Calu3 (cell line): ENCODE measurements at places on chromosomes 5 and 9.

- DNase-seq = peak; percentile 16
Observed at GRCh38 chr5:57004800-57005199, 52.9 kb upstream of the MIER3 start.

DNA sequence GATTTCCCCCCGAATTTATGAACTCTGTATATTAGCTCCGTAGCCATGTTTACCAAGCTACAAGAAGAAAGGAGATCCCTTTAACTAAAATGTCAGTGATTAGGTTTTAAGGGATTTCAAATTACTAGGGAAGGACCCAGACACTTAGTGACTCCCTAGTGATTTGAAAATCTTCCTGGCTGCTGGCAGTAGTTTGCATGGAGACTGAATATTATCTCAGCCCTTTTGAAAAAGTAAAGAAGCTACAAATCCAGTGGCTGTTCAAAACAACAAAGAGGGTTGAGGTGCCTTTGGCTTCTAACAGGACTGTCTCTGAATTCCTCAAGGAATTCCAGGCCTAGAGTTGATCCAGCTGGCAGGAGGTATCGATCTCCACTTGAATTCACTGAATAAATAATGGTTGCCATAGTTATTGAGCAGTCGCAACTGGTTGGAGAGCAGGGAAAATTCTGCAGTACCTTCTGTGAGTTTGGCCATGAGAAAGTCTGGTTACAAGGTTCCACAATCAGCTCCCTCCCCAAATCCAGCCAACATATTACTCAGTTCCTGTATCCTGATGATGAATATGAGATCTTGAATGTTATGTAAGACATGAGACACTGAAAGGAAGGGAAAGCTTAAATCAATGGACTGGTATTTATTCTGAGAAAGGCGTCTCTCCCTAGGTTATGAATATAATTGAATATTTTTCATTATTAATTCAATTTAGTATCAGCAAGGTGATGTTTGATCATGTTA lies 37.7 kb downstream of the NR4A3 start:
- DNase-seq = no peak

GRCh38 chr9:130288393-130288792 lies 22.8 kb downstream of the HMCN2 start:
- DNase-seq = no peak

GRCh38 chr9:94576131-94576530 lies 17.5 kb downstream of the FBP2 start:
- no peak for DNase-seq

DNA sequence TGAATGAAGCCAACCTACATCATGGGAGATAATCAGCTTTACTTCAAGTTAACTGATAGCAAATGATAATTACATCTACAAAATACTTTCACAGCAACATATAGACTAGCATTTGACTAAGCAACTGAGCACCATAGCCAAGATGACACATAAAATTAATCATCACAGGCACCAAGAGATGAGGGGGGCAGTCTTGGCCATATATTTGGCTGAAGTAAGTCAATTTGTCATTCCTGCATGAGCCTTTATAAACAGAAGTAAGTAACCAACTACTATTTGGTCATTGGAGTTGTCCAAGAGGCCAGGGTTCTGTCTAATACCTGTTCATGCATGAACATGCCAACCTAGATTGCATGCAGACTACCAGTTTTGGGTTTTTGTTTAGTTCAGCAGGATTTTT lies 53.6 kb downstream of the PDCD1LG2 start:
- no peak for DNase-seq

GRCh38 chr5:177403102-177403791 lies 2.8 kb upstream of the PFN3 start:
- peak; percentile 44 for DNase-seq

- no peak for DNase-seq
Observed at GRCh38 chr5:135691044-135691443, 112.3 kb upstream of the CXCL14 start.

DNA sequence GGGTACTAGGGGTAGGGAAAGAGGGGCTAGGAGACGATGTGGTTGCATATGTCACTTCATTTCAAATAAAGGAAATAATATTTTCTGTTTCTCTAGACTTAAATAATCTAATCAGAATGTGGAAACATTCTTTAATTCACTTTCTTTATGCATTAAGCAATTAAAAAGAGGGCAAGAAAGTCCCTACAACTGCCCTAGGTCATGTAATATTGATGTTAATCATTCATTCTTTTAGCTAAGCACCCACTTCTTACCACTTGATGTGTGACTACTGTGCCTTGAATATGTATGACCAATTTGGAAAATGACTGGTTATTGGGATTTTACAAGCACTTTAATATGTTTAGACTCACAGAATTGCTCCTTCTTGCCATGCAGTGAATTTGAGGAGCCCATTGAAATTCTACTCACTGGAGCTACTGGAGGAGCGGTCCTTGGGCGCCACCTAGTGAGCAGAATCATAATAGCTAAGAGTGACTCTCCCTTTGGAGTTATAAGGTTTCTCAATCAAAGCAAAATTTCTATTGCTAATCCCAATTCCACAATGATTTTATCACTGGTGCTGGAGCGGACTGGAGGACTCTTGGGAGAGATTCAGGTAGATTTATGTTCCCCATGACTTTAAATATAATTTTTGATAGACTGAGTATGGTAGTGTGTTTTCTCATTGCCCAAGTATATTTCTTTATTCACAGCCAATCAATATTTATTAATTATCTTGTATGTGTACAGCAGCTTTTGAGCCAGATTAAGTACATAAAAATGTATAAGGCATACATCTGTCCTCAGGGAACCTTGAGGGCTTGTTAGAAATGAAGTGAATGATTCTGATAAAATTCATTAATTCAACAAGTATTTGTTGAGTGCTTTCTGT lies 225.1 kb downstream of the ADGRV1 start:
- peak; percentile 86 for DNase-seq

- no peak for DNase-seq
Observed at GRCh38 chr5:97548739-97549080, 365.7 kb upstream of the RIOK2 start.

DNA sequence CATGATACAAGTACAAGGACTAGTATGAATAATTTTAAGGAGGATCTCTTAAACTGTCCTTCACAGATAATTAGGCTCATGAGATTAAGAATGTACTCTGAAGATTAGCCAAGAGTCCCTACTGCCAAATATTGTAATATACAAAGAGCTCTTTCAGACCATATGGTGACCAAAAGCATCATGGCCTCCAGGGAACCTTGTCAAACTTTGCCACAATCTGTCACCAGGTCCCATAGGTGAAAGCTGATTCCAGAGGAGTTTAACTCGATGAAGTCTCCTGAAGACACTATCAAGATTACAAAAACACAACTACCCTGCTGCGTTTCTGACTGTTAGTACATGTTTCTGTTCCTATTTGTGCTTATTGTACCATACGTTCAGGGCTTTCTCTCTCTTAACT lies 395.4 kb upstream of the ITGA1 start:
- no peak for DNase-seq

- DNase-seq = peak; percentile 75
Observed at GRCh38 chr5:172453206-172453985, 929 bp downstream of the SH3PXD2B start.
